Left colon (tissue), 2 donors: ENCODE measurements at places on chromosomes 6 and 20.

DNA sequence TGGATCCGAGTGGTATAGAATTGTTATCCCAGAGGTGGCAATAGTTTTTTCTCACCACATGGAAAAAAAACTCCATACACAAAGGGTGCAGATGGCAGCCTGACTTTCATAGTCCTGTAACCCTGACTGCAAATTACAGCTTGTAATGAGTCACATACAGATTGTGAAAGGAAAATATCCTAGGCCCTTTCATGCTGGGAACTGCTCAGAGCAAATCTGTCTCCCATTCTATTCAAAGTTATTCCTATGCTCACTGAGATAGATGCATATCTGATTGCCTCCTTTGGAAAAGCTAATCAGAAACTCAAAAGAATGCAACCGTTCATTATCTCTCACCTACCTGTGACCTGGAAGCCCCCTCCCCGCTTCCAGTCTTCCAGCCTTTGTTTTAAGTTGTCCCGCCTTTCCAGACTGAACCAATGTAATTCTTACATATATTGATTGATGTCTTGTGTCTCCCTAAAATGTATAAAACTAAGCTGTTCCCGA lies 108.7 kb upstream of the MAP3K4 start:
- no peak for DNase-seq

GRCh38 chr6:43862925-43863324 lies 92.9 kb downstream of the VEGFA start:
- DNase-seq, result no peak

DNA sequence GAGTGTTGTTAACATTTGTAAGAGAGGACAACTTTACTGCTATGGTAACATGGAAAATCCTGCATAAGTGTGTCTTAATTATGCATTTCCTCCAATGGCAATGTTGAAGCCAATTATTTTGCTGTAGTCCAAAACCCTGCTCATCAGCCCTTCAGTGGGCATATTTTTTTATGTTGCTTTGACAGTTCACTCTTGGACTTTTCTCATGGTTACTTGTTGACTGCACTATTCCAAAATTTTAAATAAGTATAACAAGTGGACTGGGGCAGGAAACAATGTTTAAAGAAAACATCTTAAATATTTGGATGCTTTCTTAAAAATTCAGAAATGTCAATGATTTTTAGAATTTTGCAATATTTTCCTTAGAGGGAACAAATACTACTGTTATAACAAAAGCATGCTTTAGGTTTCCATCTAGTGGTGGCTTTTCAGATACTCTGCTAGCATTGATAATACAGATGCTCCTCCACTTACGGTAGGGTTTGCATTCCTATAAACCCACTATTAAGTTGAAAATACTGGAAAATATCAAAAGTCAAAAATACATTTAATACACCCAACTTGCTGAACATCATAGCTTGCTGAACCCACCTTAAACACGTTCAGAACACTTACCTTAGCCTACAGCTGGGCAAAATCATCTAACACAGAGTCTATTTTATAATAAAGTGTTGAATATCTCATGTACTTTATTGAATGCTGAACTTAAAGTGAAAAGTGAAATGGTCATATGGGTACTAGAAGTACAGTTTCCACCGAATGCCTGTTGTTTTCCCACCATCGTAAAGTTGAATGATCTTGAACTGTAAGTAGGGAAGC lies 86.4 kb downstream of the ADGRG6 start:
- DNase-seq, result no peak

DNA sequence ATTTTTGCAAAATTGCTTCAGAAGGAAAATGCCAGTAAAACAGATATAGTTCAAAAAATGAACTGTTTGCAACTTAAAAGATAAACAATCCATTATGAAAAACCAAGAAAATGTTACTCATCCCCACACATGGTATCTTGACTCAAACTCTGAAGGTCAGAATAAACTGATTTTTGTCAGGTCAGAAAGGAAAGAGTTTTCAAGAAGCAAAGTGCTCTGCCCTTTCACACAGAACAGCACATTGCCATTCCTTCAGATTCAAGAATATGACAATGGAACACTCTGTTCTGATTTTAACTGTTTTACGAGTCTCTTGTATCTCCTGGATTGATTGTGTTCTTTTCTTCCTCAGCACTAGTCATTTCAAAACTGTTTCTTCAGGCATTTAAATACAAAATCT lies 33.8 kb upstream of the NT5E start:
- DNase-seq, result no peak

DNA sequence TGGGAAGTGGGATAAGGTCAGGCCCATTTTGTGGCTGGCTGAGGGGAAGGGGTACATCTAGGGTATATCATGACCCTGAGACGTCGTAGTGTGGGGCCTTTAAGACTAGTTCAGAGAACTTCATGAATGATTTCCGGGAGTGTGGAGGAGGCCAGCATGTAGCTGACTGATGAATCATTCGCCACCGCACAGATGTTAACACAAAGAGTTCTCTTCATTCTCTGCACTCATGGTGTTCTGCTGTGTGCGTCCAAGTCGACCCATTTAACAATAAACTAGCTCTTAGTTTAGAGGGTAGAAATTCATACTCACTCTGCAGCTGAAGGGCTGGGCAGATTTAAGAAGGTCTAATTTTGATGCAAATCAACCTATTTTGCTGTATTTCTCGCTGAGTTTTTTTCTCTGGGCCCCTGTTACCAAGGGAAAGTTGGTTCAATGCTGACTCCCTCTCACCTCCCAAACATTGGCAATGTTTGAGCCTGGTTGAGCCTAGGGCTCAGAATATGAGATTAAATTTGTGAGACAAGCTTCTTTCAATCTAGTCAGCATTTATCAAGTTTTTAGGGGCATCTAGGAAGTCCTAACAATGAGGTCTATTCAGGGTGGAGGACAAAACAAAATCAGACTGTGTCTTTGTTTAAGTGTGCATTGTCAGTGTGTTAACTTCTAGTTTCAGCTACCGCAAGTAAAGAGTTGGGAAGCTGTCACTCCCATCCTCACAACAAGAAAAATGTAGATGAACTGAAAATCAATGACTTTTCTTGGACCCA lies 106.8 kb upstream of the CBLN4 start:
- DNase-seq, result no peak

- no peak for DNase-seq
Observed at GRCh38 chr6:23280437-23280836, 711.1 kb downstream of the HDGFL1 start.

DNA sequence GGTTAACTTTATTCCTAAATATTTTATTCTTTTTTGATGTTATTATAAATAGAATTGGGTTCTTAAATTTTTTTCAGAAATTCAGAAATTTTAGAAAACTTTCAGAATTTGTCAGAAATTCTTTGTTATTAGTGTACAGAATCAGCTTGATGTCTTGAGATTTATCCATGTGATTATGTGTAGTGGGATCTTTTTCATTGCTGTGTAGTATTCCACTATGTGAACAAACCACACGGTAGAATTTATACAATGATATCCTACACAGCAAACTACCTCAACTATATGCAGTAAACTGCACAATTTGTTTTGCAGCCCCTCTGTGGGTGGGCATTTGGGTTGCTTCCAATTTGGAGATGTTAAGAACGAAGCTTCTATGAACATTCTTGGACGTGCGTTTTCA lies 43.9 kb downstream of the PACSIN1 start:
- no peak for DNase-seq

DNA sequence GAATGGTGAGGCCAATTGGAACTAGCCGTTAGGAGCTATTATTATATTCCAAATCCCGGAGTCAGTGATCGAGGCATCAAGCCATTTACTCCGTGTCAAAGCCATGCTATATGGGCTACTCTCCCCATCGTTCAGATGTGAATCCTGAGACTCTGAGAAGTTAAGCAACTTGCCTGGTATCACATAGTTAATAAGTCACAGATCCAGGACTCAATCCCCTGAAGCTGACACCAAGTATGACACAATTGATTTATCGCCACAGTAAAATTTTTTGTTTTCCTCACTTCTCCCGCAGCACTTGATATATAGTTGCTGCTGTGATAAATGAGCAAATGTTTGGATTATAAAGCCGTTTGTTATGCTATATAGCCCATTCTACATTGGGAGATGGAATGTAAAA lies 50.8 kb upstream of the TSHZ2 start:
- no peak for DNase-seq

DNA sequence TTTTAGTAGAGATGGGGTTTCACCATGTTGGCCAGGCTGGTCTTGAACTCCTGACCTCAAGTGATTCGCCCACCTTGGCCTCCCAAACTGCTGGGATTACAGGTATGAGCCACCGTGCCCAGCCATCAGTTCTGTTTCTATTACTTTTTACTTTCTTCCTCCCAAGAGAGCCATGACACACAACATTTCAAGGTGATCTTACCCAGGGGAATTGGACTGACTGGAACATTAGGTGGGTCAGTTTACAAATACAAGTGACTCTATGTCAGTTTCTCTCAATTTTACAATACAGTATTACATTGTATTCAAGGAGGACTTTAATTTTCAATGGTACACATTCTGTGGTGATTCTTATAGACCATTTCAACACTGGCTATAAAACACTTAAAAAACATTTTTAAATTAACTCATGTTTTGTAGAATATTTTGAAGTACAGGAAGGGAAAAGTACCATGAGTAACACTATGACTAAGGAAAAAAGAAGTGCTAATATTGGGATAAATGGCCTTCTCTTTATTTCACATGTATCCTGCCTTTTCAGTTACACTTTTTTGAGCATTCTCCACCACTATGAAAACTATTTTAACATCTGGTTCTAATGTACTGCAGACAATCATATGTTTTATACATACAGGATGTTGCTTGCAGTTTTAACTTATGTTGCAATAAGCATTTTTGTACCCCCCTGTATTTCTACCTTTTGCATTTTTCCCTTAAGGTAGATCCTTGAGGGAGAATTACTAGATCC lies 8.4 kb downstream of the TPBG start:
- DNase-seq, result no peak

DNA sequence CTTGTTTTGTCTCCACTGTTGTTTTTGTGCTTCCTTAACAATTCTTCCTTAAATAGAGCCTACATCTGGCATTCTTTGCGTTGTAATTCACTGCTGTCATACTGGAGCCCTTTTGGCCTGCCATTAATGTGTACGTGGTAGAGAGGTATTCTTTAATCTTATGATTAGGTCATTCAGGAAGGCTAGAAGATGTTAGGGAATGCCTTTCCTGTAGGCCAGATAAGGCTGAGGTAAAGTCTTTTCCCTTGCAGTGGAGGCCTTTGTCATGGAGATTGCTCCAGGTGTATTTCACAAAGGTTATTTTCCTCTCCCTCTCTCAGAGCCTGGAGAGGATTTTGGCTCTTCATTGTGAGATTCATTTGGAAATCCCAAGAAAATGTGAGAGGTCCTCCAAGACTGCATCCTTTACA lies 146.9 kb downstream of the FUT9 start:
- no peak for DNase-seq

DNA sequence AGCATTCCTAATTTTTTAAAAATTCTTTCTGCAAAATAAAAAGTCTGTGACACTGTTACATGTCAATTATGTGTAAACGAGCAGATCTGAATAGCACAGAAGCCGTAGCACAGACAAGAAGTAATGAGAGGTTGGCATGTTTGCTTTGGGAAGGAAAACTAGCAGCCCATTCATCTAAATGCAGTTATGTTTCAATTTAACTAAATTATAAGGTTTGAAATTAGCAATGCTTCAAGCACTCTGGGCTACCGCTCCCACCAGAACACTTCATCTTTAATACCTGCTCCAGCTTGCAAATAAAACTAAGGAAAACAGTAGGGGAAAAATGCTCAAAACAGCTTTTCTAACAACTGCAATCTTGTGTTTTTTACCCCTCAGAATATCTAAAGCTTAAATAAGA lies 73.9 kb downstream of the PTPRK start:
- no peak for DNase-seq

DNA sequence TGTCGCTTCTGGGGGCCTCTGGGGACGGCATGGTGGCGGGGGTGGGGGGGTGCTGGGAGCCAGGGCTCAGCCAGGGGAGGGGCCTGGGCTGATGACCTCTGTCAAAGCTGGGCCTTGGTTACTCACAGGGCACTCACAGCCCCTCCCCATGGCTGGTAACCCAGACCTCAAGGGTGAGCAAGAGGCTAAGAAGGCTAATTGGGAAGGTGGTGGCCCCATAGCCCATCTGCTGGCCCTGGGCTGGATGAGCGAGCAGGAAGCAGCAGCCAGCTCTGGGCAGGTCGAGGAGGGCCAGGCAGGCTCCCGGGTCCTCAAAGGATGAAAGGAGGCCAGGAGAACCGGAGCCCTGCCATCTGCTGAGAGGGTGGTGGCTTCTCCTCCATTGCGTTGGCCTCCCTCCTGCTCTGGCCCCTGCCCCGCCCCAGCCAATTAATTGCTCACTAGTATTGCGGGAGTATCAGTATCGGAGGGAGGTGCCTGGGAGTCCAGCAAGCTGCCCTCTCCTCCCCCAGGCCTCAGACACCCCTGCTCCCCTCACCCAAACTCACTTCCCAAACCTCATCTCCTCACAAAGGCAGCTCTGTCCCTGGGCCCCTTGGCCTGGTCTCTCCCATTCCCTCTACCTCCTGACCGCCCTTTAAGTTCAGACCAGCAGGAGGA lies 1.0 kb upstream of the CDSN start:
- DNase-seq, result no peak

- DNase-seq, result no peak
Observed at GRCh38 chr6:128474933-128475332, 45.5 kb downstream of the PTPRK start.

- no peak for DNase-seq
Observed at GRCh38 chr6:16286151-16286522, 47.8 kb downstream of the GMPR start.

DNA sequence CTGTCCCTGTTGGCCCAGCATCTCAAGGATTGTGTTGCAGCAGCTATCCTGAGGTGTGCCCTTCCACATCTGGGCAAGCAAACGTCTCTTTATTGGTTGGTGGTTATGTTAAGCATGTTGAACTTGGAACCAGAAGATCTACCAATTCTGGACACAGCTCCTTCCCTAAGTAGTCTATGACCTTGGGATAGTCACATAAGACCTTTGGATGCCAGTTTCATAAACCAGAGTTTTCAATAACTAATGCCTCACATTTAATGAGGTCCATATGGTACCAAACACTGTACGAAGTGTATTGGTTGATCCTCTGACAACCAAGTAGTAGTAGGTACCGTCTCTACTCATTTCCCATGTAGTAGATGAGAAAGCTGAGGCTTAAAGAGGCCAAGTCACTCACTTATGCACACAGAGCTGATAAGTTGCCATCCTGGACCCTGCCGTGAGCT lies 3.7 kb downstream of the CYP24A1 start:
- DNase-seq, result no peak

GRCh38 chr20:57407541-57407956 lies 16.4 kb downstream of the RBM38 start:
- no peak for DNase-seq

- no peak for DNase-seq
Observed at GRCh38 chr6:41055149-41055548, 2.1 kb downstream of the APOBEC2 start.

DNA sequence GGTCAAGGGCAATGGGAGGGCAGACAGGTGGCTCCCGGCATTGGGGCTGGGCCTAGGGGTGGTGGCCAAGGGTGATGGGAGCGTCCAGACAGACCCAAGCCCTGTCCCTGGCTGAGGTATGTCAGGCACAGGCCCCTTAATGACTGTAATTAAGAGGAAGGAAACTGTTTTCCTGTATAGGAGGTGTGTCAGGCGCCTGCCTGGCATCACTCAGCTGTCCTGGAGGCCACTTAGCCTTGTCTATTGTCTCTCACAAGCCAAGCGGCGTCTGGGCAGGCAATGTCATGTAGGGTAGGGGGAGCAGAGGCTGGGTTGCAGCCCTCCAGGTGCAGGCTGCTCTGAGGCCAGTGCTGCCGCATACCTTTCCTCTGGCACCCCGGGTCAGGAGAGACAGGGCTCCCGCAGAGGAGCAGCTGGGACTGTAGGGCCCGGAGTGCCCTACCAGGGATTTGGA lies 3.9 kb upstream of the FAM83C start:
- no peak for DNase-seq

- no peak for DNase-seq
Observed at GRCh38 chr20:1858871-1859270, 36.3 kb upstream of the SIRPA start.
